AG20443 (cell line): ENCODE measurements at places on chromosomes 13 and 19.

- no peak for DNase-seq
Measured at GRCh38 chr13:114102521-114103288, 29.7 kb downstream of the RASA3 start.

DNA sequence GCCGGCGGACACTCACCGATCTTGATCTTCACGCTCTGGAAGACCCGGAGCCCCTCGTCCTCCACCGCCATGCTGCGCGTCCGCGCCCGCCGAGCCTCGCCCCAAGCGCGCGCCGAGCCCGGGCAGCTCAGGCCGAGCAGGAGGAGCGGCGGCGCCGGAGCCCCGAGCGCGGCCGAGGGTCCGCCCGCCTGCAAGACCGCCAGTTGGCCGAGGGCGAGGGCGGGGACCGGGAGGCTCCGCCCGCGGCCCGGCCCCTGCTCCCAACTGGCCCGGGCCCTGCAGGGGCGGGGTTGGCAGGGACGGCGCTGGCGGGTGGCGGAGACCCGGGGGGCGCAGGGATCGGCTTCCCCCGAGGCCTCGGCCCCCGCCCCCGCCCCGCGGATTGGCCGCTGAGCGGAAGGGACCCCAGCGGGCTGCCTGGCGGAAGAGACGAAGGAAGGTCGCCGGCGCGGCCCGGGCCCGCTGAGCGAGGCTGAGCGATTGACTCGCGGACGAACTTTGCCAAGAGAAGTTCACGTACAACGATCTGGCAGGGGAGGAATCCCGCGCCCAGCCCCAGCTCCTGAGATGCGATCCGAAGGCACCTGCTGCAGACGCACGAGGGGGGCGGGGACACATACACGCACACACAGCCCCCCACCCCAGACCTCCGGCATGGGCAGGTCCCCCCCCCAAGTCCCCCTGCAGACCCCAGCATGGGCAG lies at the start of gene RASA3:
RASA3 (minus strand) TSS at position 205 of the 703 bp plus-strand sequence; CDS start at position 71, 134 bp downstream.
- peak; percentile 97 for DNase-seq

- no peak for DNase-seq
Measured at GRCh38 chr13:99270518-99270917, 12.3 kb upstream of the GPR18 start.

- DNase-seq, result peak; percentile 57
Measured at GRCh38 chr19:31351056-31351854, 2.0 kb upstream of the TSHZ3 start.

GRCh38 chr19:48624791-48625723 lies 5.8 kb downstream of the SPHK2 start:
- no peak for DNase-seq

DNA sequence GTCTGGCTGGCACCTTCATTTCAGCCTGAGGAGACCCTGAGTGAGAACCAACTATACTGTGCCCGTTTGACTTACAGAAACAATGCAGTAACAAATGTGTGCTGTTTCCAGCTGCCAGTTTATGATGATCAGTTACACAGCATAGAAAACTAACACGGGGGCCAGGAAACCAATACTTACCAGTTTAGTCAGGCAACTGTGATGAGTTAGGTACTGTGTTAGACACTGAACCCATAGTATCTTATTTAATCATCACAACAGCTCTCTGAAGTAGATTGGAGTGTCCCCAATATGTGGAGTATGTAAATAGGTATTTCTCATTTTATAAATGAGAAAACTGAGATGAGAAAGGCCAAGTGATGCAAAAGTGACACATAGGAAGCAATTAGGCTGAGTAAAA lies 620.9 kb upstream of the KLF12 start:
- DNase-seq, result no peak
